ENCODE measurements at places on chromosomes 6 and 20.
A peak's percentile ranks its signal among the peaks of the same experiment; 100 is the strongest.

DNA sequence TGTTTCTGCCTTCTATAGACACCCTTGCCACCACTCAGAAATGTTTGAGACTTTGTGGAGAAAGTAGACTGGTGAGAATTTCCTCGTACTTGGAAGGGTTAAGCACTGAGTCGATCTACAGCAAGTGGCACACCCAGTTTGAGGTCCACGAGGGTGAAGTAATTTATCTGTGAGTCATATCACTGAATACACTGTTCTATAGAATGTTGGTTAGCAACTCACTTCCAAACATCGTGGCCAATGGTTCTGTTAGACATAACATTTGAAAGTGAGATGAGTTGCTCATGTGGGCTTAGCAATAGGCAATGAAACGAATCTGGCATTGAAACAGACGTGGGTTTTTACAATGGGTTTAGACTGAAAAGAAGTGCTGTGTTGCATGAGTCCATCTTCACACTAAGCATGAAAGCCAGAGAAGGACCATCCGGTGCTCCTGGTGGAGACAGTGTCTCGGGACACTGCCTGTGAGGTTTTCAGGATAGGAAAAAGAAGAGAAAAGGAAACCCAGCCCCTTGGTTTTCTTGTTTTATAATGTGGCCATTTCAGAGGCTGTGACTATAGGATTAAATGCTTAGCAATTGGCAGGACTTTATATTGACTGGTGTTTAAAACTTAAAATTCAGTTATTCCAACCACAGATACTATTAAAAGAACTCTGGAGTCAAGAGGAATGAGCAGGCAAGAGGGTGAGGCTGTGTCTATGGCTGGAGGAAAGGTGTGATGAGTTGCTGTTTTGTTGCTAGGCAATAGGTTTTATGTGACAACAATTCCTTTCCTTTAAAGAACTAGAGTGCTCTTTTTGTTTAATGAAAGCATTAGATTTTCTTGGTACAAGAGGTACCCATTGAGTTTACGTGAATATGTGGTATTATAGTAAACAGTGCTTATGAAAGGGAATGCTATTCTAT is 31.0 kb upstream of the EZR start:
- DNase-seq, result peak; percentile 82

- DNase-seq, result no peak
Measured at GRCh38 chr20:47377122-47377722, 20.7 kb upstream of the ZMYND8 start.

- no peak for DNase-seq
Measured at GRCh38 chr6:170142559-170142958, 148.3 kb downstream of the DLL1 start.

DNA sequence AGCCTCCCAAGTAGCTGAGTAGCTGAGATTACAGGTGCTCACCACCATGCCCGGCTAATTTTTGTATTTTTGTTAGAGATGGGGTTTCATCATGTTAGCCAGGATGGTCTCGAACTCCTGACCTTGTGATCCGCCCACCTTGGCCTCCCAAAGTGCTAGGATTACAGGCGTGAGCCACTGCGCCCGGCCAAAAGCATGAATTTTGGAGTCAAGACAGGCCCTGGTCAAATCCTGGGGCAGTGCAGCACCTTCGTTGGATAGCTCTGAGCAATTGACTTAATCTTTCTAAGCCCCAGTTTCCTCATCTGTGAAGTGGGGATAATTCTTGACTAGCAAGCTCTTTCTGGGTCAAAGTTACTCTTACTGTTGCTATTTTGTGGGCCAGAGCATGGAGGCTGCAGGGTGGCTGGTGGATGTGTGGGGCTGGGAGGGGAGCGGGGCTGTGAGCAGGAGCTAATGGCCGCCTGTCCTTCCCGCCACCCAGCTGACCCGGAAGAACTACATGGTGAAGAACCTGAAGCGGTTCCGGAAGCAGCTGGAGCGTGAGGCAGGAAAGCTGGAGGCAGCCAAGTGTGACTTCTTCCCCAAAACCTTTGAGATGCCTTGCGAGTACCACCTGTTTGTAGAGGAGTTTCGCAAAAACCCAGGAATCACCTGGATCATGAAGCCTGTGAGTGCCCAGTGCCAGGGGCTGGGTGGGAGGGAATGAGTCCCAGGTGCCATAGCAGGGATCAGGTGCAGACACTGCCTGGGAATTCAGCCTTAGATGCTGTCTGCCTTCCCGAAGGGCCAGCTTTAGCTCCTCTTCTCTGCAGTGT is 39.0 kb downstream of the TTLL9 start:
- no peak for DNase-seq

GRCh38 chr6:142902636-142903053 is 42.3 kb downstream of the HIVEP2 start:
- DNase-seq, result peak; percentile 82

DNA sequence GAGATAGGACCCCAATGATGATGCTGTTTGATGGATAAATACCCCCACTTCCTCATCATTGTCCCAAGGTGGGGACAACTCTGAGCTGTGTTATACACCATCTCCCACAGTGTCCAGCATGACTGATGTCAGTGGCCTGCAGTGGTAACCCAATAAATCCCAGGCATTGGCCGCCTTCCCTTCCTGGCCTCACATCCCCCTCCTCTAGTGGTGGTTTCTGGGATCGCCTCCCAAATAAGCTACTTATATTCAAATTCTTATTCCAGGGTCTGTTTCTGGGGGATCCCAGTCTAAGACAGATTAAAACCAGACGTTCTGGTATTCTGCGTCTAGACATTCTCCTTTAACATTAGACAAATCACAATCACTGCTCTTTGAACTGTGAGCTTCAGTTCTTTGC is 90.6 kb downstream of the SCP2D1 start:
- DNase-seq, result no peak

GRCh38 chr6:154187714-154188113 is 148.7 kb downstream of the OPRM1 start:
- DNase-seq, result no peak

DNA sequence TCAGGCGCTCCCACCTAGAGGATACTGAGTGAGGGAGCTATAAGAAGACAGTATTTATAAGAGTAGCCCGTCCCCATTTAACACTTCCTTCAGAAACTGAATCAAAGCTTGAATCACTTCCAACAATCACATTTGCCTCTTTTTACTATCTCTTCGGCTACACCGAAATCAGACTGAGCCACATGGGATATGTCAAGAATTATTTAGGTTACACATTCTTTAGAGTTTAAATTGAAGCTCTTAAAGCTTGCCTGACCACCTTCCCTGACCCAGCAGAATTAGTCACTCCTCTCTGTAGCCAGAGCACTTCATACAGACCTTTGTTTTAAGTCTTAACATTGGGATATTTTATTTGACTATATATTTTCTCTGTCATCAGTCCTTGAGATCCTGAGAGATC is 163.7 kb downstream of the MAFB start:
- no peak for DNase-seq

DNA sequence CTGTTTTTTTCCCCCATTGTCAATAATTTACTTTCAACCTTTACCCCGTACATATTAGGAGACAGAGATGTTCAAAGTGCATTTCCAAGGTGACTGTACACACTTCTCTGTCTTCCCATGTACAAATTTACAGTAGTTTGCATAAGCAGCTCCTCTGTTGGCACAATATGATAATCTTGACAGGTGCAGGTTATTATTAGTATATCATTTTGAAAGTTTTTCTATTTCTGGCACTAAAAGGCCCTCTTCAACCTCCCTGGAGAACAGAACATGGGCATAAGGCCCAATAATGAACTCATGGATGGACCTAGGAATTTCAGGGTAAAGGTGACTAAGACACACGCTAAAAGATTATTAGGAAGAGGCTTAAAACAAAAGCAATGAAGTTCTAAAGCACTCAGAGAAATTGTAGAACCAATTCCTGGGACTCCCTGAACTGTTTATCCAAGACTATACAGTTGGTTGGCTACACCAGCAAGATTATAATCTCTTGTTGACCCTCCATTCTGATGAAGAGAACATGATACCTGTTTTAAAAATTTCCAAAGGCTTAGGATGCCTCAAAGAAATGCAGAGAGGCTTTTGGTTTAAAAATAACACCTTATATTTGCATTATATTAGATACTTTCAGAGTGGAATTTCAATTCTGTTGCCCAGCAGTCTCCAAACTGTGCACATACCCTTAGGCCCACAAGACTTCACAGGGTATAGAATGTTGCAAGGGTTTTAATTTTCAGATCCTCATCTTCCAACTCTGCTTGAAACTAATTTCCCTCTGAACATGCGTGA is 1.1 kb downstream of the AIG1 start:
- no peak for DNase-seq

DNA sequence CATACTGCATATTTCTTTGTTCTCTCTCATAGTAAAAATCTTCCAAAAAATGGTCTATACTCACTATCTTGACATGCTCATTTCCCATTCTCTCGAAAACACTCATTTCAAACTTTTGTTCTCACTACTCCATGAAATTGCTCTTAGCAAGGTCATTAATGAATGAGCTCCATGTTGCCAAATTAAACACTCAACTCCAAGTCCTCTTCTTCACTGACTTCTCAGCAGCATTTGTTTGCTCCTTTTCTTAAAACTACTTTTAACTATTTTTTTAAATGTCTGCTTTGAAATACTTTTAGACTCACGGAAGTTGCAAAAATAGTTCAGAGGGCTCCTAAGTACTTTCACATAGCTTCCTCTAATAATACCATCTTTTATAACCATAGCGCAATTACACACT is 274.0 kb upstream of the PREP start:
- DNase-seq, result no peak

DNA sequence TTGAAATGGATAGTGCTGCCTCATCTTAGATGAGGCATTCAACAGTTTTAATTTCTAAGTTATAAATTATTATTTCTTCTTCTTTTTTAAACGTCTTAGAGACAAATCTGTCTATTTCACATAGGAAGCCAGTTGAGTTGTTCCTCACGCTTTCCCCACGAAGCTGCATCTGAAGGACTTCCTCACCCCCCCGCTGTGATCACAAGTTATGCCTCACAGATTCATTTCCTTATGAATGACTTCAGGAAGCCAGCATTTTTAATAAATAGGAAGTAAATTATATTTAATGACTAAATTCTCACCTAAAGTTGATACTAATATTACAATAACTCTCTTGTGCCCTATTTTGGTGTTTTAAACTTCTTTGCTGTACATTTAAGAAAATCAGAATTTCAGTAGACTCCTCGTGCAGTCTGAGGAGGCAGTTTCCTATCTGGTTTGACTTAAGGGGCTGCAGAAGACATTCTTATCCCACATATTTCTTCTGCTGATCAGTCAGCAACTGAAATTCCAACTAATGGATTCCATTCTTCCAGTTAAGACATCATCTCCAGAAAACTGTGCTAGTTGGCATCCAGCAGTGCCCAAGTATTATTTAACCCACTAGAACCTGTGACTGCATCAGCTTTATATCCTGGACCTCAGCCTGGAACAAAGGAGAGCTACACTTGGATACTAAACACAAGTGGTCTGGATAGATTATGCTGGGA is 182.7 kb upstream of the CCN2 start:
- no peak for DNase-seq

GRCh38 chr6:156782691-156783320 is 5.6 kb downstream of the ARID1B start:
- no peak for DNase-seq

DNA sequence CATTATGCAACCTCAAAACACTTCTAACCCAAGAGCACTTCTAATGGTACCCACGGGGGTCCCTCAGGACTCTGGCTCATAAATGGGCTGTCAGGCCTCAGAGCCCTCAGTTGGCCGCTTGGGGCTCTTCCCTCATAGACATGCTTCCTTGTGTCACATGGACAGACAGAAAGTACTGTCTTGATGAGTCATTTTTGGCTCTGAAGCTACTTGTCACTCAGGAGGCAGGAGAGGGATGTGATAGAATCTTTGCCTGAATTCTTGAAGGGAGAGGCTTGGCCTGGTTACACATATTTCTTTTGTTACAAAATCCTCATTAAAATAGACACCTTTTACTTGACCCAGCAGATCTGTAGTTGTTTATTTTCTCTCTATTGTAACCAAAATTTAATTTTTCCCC is 15.1 kb upstream of the EDN1 start:
- no peak for DNase-seq

DNA sequence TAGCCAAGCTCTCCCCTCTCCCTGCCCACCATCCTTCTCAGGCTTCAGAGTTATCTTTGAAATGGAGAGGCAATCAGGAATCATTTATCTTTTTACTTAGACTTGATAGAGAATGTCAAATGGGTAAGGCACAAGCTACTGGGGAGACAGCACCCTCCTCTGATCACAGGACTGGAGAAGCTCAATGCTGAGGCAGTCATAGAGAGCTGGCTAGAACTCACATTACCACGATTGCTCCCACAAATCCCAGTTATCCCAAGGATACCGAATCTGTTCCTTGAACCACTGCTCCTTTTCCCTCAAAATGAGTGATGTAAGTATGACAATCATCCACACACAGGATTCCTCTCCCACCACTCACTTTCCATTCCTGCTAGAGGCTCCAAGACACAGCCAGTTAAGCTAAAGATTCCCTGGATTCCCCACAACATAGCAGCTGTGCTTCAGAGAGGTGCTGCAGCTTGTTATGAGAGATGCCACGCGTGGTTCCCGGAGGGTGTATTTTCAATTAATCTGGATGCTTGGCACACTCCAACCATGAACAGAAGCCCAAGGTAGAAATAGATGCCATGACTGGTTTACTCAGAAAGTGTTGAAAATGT is 96.2 kb upstream of the VGLL2 start:
- DNase-seq, result no peak

- no peak for DNase-seq
Measured at GRCh38 chr6:18681832-18682503, 294.8 kb downstream of the RNF144B start.

GRCh38 chr20:48938670-48939069 is 17.2 kb downstream of the ARFGEF2 start:
- no peak for DNase-seq

GRCh38 chr20:401682-402495 is 6.2 kb upstream of the RBCK1 start:
- no peak for DNase-seq

DNA sequence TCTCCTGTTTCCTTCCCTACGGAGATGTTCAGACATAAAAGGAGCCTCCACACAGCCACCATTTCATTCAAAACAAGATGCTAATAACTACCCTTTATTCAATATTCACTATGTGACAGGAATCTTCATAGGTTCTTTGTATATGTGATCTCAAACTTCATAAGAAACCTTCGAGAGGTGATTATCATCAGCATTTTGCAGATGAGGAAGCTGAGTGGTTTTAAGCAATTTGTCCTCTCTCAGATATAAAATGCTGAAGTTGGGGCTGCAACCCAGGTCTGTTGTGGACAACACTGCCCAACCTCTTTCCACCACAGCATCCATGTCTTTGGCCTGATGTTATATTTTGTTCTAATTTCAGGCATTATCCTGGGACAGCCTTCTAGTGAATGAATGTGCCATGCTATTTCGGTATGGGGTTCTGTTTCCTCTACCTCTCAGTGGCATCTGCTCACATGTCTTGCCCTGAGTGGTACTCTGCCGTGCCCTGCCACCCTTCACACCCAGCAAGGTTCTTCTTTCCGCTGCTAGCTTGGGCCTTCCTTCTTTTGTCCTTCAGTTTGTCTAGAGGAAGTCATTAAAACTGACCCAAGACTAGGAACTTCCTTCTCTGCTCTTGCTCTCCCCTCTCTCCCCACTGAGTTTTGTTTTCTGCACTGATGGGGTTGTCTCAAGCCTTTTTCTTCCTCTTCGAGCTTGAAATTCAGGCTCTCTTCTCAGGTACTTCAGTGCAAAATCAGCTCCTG is 300.9 kb upstream of the PRDM1 start:
- DNase-seq, result no peak

GRCh38 chr6:72290620-72291019 is 331.2 kb upstream of the KCNQ5 start:
- DNase-seq, result no peak

GRCh38 chr20:49230561-49231133 is 11.4 kb downstream of the DDX27 start:
- no peak for DNase-seq

GRCh38 chr6:52154381-52154780 is 31.8 kb upstream of the IL17A start:
- DNase-seq, result no peak

- no peak for DNase-seq
Measured at GRCh38 chr20:22795871-22796270, 211.5 kb upstream of the FOXA2 start.
